ENCODE measurements at places on chromosomes 5 and 9. TPM values are rescaled to one million over a fixed set of nuclear protein-coding genes. Genes with fewer than 3 reads are reported as not detected.

GPR21 gene
- not detected for total RNA-seq

GRCh38 chr9:33535541-33535940 is 11.5 kb downstream of the ANKRD18B start:
- no peak for DNase-seq

WDR36 gene
- total RNA-seq, result 36.7 TPM

DNA sequence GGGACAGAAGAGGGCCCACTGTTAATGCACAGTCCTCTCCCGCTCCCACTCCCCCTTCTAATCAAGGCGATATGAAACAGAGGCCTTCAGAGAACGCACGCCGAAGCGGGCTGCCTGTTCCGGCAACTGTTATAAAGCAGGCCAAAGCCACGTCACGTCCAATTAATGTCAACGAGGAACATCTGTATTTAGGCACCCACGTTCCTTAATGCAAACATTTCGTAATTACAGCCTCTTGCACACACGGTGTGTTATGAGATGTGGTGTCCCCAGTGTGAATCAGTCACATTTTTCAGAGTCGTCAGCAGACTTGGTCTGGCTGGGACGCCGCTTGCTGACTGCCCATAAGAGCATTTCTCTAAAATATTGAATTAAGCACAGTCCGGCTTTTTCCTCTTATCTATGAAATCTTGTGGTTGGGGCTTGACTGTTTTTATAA is 339.0 kb downstream of the NSG2 start:
- no peak for DNase-seq
